ENCODE measurements at places on chromosomes 1 and 21.

- DNase-seq: no peak
Measured at GRCh38 chr1:72567521-72567920, 285.2 kb upstream of the NEGR1 start.

DNA sequence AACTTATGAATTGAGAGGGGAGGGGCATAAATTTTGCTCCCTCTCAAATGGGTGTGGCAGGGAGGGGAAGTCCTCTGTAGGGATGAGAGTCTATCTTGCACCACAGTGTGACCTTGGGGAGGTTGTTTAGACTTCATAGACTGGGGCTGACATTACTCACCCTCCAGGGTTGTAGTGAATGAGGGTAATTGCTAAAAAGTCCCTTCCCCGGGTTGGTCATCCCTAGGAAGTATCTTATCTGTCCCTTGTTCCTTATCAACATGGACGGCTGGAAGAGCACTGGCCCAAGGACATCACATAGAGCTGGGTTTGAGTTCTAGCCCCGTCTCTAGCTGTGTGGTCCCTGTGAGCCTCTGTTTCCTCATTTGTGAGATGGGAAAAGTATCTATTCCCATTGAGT lies 52.4 kb upstream of the SLC2A1 start:
- DNase-seq: no peak

- no peak for DNase-seq
Measured at GRCh38 chr1:209444961-209445360, 138.6 kb upstream of the CAMK1G start.

GRCh38 chr1:221708987-221709386 lies 32.9 kb downstream of the DUSP10 start:
- DNase-seq: peak; percentile 34

GRCh38 chr1:70718086-70718630 lies 307.1 kb downstream of the CTH start:
- DNase-seq: no peak

DNA sequence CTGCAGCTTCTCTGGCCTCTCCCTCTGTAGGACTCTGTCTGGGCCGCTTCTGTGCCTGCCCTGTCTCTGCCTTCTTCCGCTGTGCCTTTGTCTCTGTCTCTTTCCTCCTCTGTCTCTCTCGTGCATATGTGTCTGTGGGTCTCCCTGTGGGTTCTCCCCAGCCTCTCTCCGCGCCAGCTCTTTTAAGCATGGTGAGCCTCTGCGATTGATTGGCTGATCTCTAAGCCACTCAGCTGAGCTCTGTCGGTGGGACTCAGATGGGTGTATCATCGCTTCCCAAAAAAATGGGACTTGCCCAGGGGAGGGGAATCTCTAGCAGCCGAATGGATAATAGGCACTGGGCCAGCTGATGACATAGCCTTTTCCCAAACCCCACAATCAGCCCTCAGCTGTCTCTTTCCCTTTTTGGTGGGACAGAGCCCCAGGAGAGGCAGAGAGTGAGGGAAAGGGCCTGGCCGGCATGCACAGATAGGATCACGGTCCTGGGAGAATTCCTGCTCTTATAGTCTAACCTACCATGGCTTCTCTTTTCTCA lies at the start of gene ADAMTS4:
TSS of gene ADAMTS4 (minus strand) at position 158 of the 535 bp plus-strand sequence. CDS start 427 bp downstream, outside the sequence.
- no peak for DNase-seq

GRCh38 chr1:21763694-21764419 lies 19.1 kb downstream of the USP48 start:
- DNase-seq: no peak

GRCh38 chr1:231727171-231727570 lies 100.6 kb downstream of the DISC1 start:
- no peak for DNase-seq

DNA sequence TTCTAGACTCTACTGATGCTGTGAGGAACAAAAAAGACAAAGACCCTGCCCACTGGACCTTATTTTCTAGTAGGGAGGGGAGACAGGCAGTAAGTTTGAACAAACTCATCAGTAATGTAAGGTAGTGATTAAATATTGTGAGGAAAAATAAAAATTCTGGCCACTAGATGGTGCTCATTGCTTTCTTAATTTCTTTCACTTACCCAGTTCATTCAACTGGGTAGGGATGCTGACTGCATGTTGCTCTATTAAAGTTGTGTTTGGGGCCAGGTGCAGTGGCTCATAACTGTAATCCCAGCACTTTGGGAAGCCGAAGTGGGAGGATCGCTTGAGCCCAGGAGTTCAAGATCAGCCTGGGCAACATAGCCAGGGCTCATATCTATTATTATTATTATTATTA lies 6.3 kb upstream of the KYAT3 start:
- DNase-seq: peak; percentile 75

- no peak for DNase-seq
Measured at GRCh38 chr1:113223546-113223945, 150.5 kb downstream of the LRIG2 start.

- DNase-seq: no peak
Measured at GRCh38 chr1:21278208-21278859, 11.9 kb downstream of the ECE1 start.

DNA sequence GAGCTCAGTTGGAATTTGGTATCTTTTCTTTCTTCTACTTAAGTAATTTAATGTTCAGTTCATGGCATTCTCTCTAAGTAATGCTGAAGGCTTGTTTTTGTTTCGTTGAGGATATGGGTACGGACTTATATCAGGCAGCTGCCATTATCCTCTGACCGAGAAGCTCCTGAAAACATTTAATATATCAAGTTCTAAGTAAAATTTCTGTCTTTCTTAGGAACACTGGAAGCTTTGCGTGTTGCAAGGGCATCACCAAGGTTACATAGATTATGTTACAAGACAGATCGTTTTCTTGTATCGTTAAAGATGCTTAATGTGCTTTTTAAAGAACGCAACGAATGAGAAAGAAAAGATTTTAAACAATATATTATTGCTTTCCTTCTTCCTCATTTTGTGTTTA lies 1.0 kb upstream of the GALNT2 start:
- no peak for DNase-seq

GRCh38 chr1:236861560-236862218 lies 66.6 kb downstream of the MTR start:
- DNase-seq: no peak

DNA sequence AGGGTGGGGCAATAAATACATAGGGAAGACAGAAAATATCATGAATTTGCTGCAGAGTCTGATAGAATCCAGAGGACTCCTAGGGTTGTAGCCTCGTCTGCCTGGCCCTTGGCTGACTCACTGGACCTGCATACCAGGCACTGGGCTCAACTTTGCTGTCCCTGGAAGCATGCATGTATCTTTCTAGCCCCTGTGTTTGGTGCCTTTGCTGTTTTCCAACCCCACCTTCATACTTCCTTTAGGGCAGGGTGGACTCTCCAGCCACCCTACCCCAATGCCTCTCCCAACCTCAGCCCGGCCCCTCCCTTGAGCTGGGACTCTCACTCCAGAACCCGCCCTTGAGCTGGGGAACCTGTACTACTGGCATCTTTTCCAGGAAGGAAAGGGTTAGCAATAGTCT lies 1.2 kb downstream of the RAB25 start:
- DNase-seq: no peak

DNA sequence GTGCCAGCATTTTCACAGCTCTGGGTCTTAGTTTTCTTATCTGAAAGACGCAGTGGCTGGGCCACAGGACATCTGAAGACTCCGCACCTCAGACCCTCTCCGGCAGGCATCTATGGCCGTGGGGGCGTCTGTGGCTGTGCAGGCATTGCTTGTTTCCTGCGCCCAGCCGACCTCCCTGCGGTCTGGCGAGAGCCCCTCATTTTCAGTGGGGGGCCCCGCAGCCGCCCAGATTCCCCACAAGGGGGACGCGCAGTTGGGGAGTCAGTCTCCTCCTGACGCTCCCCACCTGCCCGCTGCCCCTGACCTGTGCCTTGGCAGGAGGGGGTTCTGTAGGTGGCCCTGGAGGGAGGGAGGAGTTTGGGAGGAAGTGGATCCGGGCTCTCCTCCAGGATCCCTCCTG lies 3.5 kb upstream of the TFF1 start:
- no peak for DNase-seq

DNA sequence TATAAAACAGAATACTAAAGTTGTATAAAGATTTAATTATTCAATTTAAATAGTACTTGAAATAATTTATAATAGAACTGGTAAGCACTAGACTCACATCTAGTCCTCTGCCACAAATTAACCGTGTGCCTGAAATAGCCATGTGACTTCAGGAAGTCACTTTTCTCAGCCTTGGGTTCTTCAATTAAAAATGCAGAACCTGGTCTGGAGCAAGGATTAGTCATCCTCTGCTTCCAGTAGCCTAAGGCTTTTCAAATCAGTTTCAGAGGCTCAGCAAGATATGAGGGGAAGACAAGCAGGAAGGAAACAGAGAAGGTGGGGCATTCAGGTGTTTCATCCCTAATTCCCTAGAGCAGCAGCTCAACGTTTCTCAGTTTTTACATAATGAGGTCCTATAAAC lies 23.0 kb downstream of the DPH5 start:
- no peak for DNase-seq

GRCh38 chr1:221548942-221549341 lies 192.9 kb downstream of the DUSP10 start:
- no peak for DNase-seq

DNA sequence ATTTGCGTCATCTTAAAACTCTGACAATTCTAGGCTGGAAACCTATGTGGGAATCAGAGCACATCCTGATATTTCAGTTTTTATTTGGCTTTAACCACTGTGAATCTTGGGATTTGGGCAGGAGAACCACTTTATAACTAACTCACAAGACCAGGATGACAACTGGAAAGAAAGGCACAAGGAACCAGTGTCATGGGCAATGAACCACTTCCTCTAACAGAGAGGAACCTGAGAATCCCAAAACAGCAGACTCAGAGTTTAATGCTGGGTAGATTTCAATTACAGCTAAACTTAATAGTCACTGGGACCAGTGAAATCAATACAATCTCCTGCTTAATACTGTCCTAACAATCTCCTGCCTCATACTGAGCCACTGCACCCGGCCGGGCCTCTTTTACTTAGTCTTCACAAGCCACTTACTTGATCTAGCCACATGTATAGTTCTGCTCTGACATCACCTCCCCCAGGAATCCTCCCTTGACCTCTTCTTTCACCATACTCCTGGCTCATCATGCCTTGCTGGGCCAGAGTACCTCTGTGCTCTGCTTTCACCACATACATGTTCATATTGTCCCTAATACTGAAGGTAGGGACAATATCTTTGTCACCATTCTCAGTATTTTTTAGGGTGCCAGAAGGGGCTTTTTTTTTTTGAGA lies 20.2 kb upstream of the SLFNL1 start:
- no peak for DNase-seq

DNA sequence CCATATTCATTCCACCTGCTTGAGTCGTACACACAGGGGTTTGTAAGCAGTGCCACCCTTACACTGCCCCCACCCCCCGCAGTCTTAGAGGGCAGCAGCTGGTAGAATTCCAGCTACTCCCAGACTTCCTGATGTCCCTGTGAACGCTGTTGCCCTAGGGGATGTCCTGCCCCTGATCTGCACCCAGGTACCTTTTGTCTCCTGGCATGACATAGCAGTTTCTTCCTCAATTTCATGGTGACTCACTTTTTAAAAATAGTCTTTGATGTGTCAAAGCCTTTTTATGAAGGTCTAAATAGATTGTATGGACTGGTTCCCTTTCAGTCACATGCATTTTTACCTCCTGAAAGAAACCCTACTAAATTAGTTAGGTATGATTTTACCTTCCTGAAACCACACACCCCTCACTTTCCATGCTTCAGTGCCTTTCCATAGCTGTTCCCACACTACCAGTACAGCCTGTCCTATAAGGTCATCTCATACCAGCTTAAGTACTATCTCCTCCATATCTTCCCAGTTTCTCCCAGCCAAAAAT lies 76.4 kb downstream of the ST3GAL3 start:
- DNase-seq: no peak

GRCh38 chr1:226100436-226101391 lies 38.2 kb downstream of the H3-3A start:
- DNase-seq: peak; percentile 29

DNA sequence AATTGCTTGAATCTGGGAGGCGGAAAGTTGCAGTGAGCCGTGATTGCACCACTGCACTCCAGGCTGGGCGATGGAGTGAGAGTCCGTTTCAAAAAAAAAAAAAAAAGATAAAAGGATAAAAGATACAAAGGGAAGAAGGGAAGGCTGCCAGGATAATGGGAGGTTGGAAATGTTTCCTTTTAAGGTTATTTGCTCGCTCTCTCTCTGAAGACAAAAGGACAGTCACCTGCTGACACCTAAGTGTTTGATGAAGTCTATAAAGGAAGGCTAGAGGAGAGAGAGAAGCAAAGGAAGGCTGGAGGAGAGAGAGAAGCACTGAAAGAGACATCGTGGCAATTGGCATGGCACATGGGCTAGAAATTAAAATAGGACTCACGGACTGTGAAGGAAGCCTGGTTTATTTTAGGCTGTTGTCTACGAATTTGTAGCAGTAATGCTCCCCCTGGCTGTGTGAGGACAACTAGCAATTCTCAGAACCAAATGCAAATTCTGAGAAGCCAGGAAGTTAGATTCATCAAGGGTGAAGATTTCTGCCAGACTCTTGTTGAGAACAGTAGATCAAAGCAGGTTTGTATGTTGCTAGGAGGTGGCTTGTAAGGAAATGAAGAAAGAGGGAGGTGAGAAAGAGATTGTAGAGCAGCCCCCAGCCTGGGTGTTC lies 154.2 kb downstream of the ZP4 start:
- peak; percentile 1 for DNase-seq

DNA sequence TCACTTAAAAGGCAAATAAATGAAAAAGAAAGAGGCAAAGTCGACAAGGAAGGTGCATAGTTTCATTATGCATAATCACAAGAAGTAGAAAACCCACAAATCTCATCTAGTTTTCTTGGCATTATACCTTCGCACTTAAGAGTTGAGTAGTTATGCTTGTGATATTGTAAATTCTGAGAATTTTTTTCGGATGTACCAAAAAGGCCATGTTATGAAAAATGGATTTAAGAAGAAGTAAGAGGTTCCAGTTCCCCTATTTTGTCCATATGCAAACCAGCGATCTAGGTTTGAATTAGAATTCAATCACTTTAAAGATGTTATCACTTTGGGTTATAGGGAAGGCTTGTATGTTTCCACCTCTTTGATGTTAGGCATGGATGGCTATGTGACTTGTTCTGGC lies 7.9 kb upstream of the ERICH3 start:
- no peak for DNase-seq

GRCh38 chr1:14602136-14602535 lies 3.7 kb downstream of the KAZN start:
- no peak for DNase-seq

GRCh38 chr1:23423415-23424292 lies 894 bp downstream of the TCEA3 start:
- no peak for DNase-seq

- DNase-seq: no peak
Measured at GRCh38 chr1:209319057-209319432, 264.5 kb upstream of the CAMK1G start.

GRCh38 chr1:244269169-244269568 lies 182.5 kb downstream of the ADSS2 start:
- no peak for DNase-seq

DNA sequence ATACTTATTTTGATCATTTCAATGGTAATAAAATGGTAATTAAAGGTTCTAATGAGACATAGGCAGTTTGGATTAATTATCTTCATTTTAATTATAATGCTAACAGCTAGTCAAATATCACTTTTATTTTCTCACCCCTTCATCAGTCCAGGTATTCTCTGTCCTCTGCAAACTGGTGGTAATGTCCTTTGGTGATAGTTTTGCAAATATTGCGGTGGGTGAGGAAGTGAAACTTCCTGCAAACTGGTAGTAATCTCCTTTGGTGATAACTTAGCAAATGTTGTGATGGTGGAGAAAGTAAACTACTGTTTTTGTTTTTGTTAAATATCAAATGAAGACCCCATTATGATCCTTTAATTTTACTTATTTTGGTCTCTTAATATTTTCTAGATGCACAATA lies 209.0 kb downstream of the AMY1C start:
- DNase-seq: no peak

GRCh38 chr21:45644041-45644906 lies 749 bp downstream of the PCBP3 start:
- no peak for DNase-seq

Data from CD4-positive, alpha-beta T cell treated with Interleukin-6 at 100 ng/mL for 8 hours (primary cell).